Stimulated activated CD8-positive, alpha-beta memory T cell treated with anti-CD3 and anti-CD28 coated beads, Interleukin-4, amount 100 ng/mL, for 24 hours (primary cell): ENCODE measurements at places on chromosomes 3 and 15.

- DNase-seq = no peak
These were observed 94.8 kb upstream of the TLE3 start for GRCh38 chr15:70192490-70192889.

DNA sequence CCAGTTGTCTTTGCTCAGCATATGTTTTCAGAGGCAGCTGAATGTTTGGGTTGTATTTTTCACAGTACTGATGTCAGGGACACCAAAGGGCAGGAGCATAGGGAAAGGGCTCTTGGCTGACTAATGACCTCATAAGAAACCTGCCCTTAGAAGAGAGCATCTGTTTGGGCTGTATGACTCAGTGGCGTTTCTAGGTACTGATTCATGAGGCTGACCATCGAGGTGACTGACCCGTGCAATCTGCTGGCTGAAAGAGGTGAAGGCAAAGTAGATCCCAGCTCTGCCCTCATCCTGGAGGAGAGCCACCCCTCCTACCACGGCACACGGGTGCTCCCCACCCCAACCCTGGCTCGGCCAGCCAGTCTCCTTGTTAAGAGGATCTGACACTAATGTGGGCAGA lies 8.3 kb downstream of the LMCD1 start:
- no peak for DNase-seq

GRCh38 chr15:77905301-77905920 lies 172.1 kb downstream of the TBC1D2B start:
- DNase-seq = no peak

GRCh38 chr15:34370643-34371042 lies 3.6 kb upstream of the LPCAT4 start:
- no peak for DNase-seq

DNA sequence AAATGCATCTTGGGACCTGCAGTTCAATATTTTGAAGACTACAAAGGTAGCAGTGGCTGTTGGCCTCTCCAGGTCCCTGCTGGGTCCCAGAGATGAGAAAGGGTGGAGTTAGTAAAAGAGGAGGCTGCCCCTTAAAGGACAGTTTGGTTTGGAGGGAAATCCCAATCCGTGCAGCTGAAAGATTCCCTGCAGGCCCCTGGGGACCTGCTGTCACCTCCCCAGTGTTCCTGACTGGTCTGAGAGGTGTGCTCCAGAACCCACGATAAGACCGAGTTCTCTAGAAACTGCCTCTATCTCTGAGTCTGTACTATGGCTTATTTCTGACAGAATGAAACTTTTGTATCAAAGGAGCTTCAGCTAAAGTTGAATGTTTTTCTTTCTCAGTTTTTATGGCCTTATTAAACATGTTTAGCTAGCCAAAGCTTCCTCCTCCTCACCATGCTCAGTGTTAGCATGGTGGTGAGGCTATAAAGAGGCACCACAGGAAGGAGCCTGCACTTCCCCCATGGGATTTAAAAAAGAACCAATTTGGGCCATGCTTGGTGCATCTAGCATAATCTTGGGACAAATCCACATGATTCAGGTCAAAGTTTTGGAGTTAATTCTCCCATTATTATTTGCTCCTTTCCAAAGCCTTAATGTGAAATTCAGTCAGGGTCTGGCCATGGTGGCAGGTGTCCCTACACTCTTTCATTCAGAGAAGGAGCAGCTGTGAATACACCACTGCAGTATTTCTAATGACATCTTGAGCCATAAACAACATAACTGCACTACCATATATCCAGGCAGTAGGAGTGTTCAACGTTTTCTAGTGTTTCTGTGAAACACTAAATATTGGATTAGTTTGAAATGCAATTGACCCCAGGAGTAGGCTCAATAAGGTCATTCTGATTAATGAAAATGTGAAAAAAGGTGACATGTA lies 74.4 kb downstream of the ATP1B3 start:
- DNase-seq = no peak

- DNase-seq = no peak
These were observed 44.9 kb downstream of the IL1RAP start for GRCh38 chr3:190558796-190559195.

- no peak for DNase-seq
These were observed 8.6 kb downstream of the ZNF445 start for GRCh38 chr3:44468572-44469520.

GRCh38 chr3:188133646-188134045 lies 20.3 kb upstream of the LPP start:
- DNase-seq = no peak

GRCh38 chr3:124202754-124203153 lies 210.8 kb upstream of the ROPN1 start:
- no peak for DNase-seq

- DNase-seq = no peak
These were observed 4.9 kb downstream of the IVD start for GRCh38 chr15:40410476-40410875.

DNA sequence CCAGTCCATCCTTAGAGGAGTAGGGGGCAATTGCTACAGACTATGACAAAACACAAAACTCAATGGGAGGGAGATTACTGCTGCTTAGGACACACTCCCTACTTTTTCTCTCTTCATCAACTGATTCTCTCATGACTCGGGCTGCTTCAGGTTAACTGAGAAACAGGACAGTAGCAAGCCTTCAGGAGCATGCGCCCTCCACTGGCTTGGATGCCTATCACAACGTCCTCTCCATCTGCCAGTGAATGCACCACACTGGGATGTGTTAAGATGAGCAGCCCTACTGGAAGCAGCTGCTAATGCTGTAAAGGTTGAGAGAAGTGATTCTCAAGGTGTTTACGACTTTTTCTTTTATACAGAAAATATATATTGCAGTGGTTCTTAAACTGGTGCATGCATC lies 542.3 kb downstream of the EDEM1 start:
- DNase-seq = no peak

- DNase-seq = no peak
These were observed 49.3 kb downstream of the SLC6A20 start for GRCh38 chr3:45746777-45747622.

- no peak for DNase-seq
These were observed 133.5 kb downstream of the KCNMB2 start for GRCh38 chr3:178669758-178670157.

GRCh38 chr3:193114431-193115340 lies 126.3 kb upstream of the PLAAT1 start:
- no peak for DNase-seq
